ENCODE measurements at places on chromosomes 4 and X.

DNA sequence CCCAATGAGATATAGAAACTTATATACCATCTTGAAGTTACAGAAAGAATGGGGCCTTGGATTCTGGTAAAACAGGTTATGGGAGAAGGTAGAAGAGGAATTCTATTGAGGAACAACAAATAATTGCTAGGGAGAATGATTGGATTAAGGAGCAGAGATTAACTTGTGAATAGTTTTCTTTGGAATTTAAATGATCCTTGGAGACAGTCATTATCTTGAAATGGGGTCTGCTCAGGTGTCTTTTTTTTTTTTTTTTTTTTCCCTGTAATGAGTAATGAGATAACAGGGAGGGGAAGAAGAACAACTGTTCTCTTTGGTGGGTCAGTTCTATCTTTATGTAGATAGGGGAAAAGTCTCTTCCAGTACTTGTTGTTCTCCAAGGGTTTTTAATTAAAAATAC lies 1406.0 kb downstream of the RPA4 start:
- no peak for DNase-seq

GRCh38 chrX:2523911-2524310 lies 23.1 kb upstream of the DHRSX start:
- DNase-seq, result no peak

DNA sequence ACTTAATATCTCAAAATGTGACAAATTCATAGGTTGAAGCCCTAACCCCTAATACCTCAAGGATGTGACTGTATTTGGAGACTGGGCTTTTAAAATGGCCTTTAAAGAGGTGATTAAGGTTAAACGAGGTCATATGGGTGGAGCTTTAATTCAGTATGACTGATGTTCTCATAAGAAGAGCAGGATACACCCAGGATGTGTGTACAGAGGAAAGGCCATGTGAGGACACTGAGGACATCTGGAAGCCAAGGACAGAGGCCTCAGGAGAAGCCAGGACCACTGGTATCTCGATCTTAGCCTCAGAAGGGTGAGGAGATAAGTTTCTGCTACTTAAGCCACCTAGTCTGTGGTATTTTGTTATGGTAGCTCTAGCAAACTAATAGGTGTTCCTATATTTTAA lies 49.0 kb upstream of the SHISA3 start:
- DNase-seq, result no peak

- no peak for DNase-seq
These were observed 22.7 kb upstream of the PGRMC2 start for GRCh38 chr4:128310266-128310697.

DNA sequence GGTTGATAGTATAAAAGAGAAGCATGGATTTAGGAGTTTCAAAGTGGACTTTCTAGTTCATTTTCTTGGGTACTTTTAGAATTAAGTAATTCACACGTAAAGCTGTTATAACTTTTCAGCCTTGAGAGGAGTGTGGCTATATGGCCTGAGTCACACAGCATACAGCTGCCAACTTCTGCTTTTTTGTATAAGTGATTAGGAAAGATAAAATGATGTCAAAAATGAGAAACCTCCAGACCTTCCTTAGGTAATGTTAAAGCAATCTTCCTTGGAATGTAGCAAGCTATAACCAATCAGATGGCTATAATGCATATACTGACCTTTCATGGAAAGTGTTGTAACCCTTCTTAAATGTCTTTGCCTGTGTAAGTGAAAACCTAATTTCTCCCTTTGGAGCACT lies 39.2 kb downstream of the RAB40AL start:
- no peak for DNase-seq

DNA sequence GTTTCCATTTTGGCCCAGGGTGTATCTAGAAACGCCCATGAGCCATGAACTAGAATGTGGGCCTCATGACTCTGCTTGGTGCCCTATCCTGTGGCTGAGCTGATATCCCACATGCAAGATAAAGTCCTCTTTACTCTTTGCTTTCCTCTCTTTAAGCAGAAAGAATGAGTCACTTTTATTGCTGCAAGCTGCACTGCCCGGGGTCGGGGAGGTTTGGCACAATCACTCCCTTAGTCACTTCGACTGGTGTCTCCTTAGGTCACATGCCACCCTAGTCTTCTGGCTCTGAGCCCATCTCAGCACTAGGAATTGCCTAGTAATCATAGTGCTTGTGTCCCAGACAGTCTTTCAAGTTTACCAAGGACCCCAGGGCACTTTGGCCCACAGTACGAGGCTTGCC lies 75.1 kb upstream of the CXorf66 start:
- DNase-seq, result no peak

DNA sequence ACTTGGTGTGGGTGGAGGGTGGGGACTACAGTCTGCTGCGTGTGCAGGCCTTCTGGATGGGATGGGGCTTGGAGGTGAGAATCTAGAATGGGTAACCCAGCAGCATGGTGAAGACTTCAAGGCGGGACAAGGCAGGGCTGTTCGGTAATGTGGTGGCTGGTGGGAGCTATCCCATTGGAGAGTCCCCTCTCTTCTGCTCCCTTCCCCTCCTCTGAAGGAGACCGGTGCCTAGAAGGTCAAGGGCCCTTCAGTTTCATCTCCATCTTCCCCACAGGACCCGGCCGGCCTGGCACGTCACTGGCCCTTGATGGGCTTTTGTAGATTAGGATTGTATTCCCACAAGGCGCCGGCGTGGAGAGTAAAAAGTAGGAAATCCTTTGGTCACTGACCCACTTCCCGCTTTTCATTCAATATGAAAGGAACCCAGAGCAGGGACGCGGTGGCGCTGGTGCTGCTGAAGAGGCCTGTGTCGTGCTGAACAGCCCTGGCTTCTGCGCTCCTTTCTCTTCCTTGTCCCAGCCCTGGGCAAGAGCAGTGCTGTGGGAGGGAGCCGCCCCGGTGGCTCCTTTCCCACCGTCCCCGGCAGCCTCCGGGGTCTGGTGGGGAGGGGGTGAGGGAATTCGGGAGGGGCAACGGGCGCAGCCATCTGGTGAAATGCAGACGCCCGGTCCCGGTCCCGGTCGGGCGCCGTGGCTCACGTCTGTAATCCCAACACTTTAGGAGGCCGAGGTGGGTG lies 7.3 kb upstream of the HMGB3 start:
- no peak for DNase-seq

DNA sequence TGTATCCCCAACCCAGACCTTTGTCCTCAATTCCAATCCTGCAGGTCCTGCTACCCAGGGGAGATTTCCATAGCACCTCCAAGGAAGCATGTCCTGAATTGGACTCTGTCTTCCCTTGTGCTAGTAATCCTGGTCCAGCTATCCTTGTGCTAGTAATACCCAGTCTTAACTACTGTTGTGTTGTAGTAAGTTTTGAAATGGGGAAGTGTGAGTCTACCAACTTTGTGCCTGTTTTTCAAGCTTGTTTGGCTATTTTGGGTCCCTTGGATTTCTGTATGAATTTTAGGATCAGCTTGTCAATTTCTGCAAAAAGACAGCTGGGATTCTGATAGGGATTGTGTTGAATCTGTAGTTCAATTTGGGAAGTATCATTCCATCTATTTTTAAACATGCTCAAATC lies 51.4 kb downstream of the CD99L2 start:
- no peak for DNase-seq

GRCh38 chrX:119673336-119673735 lies 19.6 kb downstream of the SEPTIN6 start:
- no peak for DNase-seq

DNA sequence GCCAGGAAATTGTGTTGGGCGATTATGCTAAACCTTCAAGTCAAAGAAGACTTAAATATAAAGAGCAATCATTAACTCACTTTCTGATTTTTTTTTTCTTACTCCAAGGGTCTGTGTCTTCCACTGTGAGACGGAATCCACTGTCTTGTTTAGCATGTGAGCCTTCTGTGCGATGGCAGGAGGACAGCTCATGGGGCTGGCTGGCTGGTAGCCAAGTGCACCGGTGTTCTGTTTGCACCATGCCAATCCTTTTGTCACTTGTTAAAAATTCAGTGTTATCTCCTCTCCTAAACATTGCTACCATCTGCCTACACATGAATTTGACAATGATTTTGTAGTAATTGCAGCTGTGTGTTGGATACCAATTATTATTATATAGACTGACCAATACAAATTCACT lies 1056.3 kb upstream of the IGFBP7 start:
- no peak for DNase-seq

Data from AG08396 (cell line).